Chondrocyte (in vitro differentiated cells): ENCODE measurements at places on chromosomes 2 and 18. TPM values are rescaled to one million over a fixed set of nuclear protein-coding genes. Genes with fewer than 3 reads are reported as not detected.

The CNOT11 gene
- total RNA-seq = 28.5 to 37.4 TPM (median 31.3 TPM) in 3 replicates

The EFHD1 gene
- total RNA-seq = 109 to 178 TPM (median 175 TPM) in 3 replicates

- DNase-seq = no peak
These were observed 459 bp upstream of the EFR3B start for GRCh38 chr2:25041307-25041927.

DNA sequence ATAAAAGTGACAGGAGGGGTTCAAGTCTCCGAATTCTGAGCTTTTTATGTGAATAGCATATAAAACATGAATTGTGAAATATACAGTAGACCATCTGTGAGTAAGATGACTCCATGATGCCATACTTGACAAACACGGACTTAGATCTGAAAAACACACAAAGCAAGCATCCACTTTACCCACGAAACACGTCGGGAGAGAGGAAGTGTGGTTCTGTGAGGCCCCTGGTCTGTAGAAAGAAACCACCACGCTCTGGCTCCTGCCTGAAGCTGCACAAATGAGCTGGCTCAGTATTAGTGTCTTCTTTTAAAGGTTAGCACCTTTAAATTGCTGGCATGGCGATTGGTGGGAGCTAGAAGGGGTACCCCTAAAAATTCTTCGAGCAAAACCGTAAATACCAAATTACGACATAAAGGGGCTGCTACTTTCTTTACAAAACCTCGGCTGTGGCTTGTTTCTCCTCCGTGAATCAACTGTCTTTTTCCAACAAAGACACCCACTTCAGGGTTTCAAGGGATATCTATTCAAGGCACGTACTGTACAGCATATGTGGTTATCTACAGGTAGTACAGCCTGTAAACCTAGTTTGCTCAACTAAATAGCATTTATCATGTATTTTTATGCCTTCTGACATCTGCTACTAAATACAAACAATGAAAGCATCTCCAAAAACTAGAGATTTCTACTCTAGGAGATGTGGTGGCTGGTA, 70.9 kb downstream of the AFF3 start:
- no peak for DNase-seq

The FBXO15 gene
- 0.57 to 0.95 TPM (median 0.92 TPM) in 3 replicates for total RNA-seq

- DNase-seq = no peak
These were observed 50.2 kb upstream of the ANKRD44 start for GRCh38 chr2:197360744-197361156.

The WDCP gene
- total RNA-seq = 10.6 to 12.6 TPM (median 12.5 TPM) in 3 replicates

DNA sequence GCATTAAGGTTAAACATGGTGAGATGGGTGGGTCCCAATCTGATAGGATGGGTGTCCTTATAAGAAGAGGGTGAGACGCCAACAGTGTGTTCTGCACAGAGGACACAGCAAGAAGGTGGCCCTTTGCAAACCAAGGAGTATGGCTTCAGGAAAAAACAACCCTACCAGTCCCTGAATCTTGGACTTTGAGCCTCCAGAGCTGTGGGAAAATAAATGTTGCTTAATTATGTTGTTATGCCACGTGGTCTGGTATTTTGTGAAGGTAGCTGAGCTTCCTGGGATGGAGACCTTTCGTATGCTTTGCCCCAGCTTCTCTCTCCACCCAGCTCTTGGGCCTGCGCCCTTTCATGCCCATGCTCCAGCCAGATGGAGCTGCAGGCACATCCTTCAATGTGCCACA, 114.2 kb upstream of the EPC2 start:
- no peak for DNase-seq

DNA sequence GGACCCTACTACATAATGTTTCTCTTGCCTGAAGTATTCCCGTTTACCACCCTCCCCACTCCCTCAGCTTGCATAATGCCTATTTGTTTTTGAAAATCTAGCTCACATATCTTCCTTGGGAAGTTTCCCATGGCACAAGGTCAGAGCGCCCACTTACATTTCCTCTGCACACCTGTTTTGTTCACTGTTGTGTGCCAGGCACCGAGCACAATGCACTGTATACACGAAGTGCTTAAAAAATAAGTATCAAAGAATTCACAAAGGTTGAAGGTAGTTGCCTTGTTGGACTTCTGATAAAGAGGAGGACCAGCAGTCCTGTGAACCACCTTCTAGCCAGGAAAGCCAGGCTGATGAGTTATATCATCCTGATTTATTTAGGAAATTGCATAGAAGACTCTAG, 16.8 kb upstream of the RHOB start:
- no peak for DNase-seq
